Dermis blood vessel endothelial cell (primary cell): ENCODE measurements at places on chromosomes 7 and 10. TPM values are rescaled to one million over a fixed set of nuclear protein-coding genes. Genes with fewer than 3 reads are reported as not detected.

DNA sequence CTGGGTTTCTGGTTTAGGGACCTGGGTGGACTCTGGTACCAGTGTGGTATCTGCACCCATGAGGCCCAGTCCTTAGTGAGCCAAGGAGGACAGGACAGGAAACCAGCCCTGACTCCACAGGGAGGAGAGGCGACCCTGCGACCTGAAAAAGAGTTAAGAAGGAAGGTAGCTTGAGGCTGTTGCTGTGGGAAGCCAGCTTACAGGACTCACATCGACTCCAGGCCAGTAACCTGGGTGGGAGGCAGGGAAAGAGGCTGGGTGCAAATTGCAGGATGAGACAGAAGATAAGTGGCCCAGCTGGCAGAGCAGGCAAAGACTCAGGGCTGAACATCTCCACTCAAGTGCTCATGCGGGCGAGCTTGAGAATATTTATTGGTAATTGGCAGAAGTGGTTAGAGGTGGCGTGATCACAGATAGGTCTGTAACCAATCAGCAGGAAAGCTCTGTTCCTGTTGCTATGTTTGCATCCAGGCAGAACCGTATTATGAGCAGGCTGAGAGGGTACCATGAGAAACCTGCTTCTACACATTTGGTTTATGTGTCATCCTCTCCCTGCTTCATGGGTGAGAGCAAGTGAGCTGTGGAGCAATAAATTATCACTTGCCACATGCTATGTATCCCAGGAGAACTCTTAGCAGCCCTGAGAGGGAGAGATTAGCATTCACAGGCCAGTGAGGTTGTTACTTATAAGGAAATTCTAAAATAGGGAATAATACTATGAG, 11.0 kb downstream of the TLL2 start:
- no peak for DNase-seq

DNA sequence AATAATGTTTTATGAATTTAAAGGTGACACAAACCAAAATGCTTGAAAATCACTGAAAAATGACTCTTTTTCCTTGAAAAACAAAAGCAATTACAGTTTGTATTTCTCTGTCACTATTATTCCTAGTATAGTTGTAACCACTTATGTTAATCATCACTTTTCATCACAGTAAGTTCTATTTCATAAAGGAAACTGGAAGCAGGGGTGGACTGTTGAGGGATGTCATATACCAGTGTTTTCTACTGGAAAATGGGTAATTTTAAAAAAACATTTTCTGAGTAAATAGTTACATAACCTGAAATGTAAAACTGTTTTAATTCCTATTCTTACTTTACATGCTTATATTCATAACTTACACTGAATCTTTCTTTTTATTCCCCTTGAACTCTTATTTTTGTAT, 32.2 kb upstream of the SFMBT2 start:
- DNase-seq: no peak

DNA sequence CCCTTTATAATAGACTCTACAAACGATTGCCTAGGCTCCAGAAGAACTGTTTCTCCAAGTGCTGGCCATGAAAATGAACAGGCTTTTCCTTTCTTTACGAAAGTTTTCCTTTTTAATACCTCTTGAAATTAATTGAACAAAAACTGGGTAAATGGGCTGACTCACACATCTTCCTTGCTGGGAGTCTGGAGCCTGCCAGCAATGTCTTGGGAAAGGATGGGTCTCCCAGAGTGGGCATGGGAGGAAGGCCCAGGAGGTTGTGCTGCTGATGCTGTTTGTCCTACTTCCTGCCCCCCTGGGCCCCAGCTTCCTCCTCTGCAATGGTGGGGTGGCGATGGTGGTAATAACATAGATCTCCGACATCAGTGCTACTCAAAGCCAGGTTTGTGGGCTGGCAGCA, 174.1 kb downstream of the RPS24 start:
- no peak for DNase-seq

Gene FAM25C
- total RNA-seq: not detected in 2 replicates

Gene NKX1-2
- not detected in 2 replicates for total RNA-seq
